A549 treated with CORT108297 at 1 μM for 4 hours (cell line): ENCODE measurements at places on chromosomes 7 and 10. TPM values are rescaled to one million over a fixed set of nuclear protein-coding genes. Genes with fewer than 3 reads are reported as not detected.

C10orf105 gene
- total RNA-seq: not detected in 5 replicates

HHEX gene
- total RNA-seq: 14.4 to 15.8 TPM (median 14.9 TPM) in 5 replicates

CCSER2 gene
- total RNA-seq: 8.5 to 12.1 TPM (median 10.4 TPM) in 5 replicates

UCMA gene
- total RNA-seq: not detected in 5 replicates

CFAP69 gene
- 1.4 to 3.8 TPM (median 2.5 TPM) in 5 replicates for total RNA-seq

ASZ1 gene
- not detected in 5 replicates for total RNA-seq

LRRC17 gene
- total RNA-seq: 0.03 to 0.16 TPM (median 0.11 TPM) in 4 of 5 replicates, not detected in the other

CUEDC2 gene
- total RNA-seq: 61.2 to 73.2 TPM (median 66.7 TPM) in 5 replicates

HOXA11 gene
- total RNA-seq: 0.54 to 0.79 TPM (median 0.77 TPM) in 5 replicates

AS3MT gene
- total RNA-seq: 3.5 to 4.3 TPM (median 4.0 TPM) in 5 replicates

FAM204A gene
- 42.5 to 79.4 TPM (median 44.9 TPM) in 5 replicates for total RNA-seq
